Stimulated activated CD8-positive, alpha-beta memory T cell treated with anti-CD3 and anti-CD28 coated beads, Interleukin-7, amount 100 ng/mL, for 1 hour (primary cell): ENCODE measurements at places on chromosomes 4 and X.

DNA sequence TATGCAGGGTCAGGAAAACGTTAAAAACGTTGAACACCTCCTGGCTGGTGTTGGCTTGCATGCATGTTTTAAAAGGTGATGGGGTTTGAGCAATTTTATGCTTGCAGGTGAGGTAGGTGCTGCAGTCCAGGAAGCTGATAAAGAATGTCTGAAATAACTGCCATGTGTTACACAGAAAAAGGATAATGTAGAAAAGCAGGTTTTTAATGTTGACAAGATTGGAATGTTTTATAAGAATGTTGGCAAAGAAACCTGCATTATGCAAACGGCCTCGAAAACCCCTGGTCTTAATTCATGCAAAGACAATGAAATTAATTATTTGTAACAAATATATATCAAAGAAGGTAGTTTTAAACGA is 723.7 kb upstream of the AGA start:
- no peak for DNase-seq

GRCh38 chrX:650324-650723 is 19.7 kb downstream of the SHOX start:
- no peak for DNase-seq

DNA sequence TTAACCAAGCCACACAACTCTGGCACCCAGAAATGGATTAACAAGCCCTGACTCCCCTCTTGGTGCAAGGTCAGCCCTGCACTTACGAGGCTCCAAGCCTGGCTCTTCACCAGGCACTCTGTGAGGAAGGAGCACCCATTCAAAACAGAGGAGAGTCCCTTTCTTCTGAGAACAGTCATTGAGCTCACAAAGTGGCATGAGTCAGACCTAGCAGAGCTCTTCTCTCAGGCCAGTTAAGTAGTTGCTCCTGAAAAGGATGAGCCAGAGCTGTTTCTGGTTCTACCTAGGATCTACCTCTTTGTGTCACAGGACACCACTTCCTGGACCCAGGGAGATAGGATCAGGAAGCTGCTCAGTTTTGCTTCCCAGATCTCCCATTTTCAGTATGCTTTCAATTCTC is 48.2 kb downstream of the EVC2 start:
- DNase-seq = no peak

GRCh38 chr4:128249787-128250668 is 37.6 kb downstream of the PGRMC2 start:
- DNase-seq = no peak

DNA sequence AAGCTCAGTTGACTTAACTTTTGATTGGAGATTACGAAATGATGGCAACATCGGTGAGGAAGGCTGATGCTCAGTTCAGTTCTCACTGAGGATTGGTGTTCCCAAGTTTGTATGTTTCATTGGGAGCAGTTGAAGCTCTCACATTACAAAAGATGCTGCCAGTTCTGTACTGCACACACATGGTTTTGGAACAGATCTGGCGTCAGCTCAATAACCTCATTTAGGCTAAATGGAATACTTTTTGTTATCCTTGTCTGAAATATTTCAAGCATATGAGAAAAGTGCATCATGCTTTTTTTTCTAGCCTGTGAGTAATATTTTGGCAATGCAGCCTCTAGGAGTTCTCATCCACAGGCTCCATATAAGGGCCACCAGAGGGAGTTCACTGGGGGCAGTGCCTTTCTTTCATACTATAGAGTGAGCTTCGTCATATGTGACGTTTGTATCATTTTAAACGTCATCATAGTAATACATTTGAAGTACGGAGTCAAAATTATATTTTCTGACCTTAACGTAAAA is 4.1 kb downstream of the ENPEP start:
- no peak for DNase-seq

- no peak for DNase-seq
Measured at GRCh38 chr4:133929531-133930239, 271.9 kb downstream of the PABPC4L start.

- DNase-seq = no peak
Measured at GRCh38 chrX:12874581-12874980, 7.7 kb downstream of the TLR7 start.

DNA sequence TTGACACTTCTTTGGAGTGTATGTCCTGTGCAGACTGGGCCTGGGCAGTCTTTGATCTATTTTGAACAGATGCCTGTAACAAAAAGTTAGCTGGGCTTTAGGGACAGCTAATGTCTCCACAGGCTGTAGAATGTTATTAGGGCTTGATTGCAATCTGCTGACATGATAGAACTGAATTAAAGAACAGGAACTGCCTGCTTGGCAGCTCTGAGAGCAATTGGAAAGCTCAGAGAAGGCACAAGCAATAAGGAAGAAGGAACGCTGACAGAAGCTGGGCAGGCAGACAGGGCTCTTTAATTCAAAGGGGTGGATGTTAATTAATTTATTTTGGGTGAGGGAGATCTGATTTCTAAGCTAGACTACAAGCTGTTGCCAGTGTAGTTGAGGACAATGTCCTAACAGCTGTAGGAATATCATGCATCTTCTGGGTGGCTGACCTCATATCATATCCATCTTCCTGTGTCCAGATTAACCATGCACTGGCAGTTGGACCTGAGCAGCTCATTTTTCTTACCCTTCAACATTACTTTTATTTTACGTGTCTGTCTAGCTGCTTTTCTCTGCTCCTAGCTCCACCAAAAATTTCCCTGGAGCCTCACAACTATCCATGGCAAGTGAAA is 20.7 kb upstream of the GRXCR1 start:
- no peak for DNase-seq

DNA sequence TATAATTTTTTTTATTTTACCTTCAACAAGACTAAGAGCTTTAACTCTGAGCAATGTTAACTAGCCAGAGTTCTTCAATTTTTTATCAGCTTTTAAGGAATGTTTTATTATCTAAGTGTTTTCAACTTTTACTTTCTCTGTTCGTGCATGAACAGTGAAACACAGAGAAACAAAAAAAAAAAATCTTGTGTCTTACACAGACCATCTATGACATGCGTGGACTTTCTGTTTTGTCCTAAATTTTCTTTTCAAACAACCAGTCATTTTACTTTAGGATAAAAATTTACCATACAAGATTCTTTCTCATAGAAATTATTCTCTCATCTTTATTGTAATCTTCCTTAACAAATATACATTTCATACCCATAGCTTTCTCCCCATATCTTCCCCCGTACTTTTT is 731.9 kb upstream of the PCDH10 start:
- no peak for DNase-seq

DNA sequence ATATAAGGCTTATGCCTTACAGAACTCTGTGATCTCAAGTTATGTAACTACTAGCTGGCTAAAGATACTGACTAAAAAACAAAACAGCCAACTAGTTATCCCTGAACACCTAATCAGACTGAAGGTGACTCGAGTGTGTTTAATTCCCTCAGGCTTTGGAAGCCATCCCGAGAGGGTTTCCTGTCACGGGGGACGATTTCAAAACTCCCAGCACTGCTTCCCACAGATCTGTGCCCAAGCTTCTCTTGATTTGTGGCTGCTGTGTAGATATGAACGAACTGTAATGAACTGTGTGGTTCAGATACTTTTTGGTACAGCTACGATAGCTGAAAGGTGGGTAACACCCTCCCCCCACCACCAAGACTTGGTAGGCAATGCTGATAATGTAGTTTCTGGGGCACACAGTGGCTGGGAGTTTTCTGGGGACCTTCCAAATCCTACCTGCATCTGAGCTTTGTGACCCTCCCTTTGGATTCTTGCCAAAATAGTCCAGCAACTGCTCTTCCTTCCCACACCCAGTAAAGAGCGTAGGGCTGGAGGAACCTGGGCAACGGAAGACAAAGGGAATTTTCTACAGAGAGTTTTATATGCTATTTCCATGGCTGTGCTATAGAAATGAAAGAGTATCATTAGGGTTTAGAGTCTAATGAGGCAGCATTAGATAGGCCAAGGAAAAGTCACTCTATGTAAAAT is 148.8 kb downstream of the MGST2 start:
- no peak for DNase-seq
